ENCODE measurements at places on chromosomes 3 and 15.
A peak's percentile ranks its signal among the peaks of the same experiment; 100 is the strongest.

GRCh38 chr3:194132465-194133286 is 3.3 kb upstream of the HES1 start:
- DNase-seq: no peak

GRCh38 chr3:52277071-52277964 is 1.1 kb downstream of the WDR82 start:
- peak; percentile 88 for DNase-seq

GRCh38 chr15:68518046-68518445 is 60.7 kb upstream of the CORO2B start:
- DNase-seq: no peak

DNA sequence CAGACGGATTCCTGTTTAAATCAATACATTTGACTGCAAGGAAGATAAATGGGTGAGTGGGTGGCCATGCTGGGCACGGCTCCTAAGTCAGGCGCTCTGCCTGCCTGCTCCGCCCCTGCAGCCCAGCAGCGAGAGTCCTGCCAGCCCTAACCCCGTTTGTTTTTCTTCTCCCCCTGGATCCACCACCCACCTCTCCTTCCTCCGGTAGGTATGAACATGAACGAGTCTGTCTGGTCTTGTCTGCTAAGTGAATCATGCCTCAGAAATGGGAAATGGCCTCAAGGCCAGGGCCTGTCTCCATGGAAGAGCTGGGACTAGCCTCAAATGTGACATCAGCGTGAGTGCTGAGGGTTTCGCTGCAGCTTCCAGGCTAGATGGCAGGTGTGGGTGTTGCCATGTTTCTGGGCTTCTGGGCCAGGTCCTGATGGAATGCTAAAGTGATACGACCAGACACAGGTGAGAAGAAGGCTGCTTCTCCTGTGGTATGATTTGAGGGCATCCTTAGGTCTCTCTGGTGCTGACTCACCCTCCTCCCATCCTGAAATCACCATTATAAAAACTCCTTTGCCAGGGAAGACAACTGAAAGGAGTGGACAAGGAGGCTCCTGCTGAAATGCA is 5.6 kb upstream of the FEM1B start:
- no peak for DNase-seq

DNA sequence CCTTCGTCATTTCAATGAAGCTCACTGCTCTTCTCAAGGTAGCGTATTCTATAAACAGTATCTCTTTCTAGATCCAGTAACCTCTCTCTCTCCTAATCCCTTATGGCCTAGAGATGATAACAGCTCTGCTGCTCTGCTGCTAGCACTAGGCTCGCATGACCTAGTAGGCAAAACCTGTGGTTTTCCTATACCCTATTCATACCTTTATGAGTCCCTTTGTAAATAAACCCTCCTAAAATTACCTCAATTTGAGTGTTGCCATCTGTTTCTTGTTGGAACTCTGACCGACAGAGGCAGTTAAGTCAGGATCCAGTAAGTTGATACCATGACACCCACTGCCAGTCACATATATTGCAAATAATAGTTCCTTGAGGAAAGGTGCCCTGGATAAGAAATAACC is 7.3 kb downstream of the CCDC14 start:
- no peak for DNase-seq

GRCh38 chr3:78086150-78086549 is 1046.3 kb downstream of the ROBO2 start:
- no peak for DNase-seq

GRCh38 chr3:30643763-30644462 is 37.5 kb downstream of the TGFBR2 start:
- peak; percentile 74 for DNase-seq

DNA sequence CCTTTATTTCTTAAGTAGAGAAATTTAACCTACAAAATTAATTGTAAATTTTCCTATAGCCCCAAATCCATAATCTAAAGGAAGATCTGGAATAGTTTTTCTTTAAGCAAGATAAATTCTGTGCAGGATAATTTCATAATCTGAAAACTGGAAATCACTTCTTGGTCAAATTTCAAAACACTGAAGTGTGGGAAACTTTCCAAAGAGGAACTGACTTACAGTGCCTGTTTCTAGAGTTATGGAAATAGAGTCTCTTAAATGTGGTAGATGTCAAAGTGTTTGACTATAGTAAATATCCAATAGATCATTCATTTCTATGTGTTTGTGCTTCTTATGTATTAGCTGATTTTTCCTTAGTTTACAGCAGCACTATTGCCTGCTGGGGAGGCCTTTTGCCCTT is 1.6 kb upstream of the P2RY13 start:
- no peak for DNase-seq

GRCh38 chr3:71166339-71167240 is 416.9 kb downstream of the FOXP1 start:
- no peak for DNase-seq

DNA sequence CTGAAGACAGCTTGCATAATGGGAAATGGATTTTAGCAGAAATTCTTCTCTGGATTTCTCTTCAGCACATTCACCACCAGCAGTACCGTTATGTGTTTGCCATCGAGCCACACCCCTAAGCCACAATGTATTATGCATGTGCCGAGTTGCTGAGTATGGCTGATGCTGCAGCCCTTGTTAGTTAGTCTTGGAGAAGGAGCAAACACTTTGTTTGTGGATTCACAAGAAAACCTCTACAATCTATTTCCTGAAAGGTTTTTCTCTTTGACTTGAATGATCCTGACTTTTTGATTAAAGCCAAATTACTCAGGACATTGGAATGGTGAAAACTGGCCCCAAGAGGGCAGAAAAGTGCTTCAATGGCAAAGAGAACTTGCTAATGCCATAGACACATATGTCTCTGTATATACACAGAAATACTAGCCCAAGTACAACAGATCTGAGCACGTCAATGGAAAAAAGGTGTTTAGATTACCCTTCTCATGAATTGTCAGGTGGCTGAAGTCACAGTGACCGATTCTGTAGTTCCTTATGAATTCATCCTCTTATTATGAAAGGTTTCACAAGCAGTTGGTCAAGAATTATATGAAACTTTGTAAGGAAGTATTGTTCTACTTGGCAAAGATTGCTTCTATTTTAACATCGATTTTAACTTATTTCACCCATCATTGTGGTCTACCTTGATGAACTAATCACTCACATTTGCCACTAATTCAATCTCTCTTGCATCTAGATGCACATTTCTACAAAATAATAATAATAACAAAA is 103.0 kb downstream of the P3H2 start:
- no peak for DNase-seq

GRCh38 chr3:64352639-64352992 is 127.3 kb upstream of the PRICKLE2 start:
- DNase-seq: no peak

DNA sequence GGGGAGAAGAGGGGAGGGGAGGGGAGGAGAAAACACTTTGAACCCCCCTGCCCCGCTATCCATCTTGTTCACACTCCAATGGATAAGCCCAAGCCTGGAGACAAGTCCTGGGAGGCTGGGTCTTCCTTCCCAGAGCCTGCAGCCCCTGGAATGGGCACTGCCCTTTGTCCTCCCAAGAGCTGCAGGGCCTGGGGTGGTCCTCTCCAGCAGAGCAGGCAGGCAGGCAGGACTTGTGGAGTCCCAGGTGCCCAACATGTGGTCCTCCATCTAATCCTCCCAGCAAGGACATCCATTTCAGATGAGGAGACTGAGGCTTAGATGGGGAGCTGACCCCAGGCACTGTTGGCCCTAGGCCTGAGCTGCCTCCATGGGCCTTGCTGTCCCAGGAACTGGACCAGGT is 10.4 kb upstream of the MESP2 start:
- DNase-seq: no peak

DNA sequence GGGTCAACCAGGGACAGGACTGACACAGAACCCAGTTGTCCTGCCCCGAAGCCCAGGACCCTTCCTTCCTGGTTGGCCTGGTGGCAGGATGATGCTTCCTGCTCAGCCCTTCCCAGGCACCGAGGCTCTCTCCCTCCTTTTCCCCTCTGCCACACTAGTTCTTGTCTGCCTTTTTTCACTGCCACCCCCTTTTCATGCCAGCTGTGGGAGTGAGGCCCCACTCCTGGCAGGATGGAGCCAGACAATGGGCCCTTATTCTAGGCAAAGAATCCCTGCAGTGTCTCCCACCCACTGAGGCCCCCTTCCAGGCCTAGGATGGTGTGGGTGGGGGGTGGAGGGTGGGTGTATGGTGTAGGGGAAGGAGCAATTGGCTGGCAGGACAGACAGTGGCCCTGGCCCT is 1.1 kb upstream of the SCAMP5 start:
- DNase-seq: no peak

- no peak for DNase-seq
Observed at GRCh38 chr3:66394753-66395249, 106.0 kb downstream of the LRIG1 start.

- DNase-seq: no peak
Observed at GRCh38 chr3:134658555-134658954, 7.7 kb upstream of the KY start.

DNA sequence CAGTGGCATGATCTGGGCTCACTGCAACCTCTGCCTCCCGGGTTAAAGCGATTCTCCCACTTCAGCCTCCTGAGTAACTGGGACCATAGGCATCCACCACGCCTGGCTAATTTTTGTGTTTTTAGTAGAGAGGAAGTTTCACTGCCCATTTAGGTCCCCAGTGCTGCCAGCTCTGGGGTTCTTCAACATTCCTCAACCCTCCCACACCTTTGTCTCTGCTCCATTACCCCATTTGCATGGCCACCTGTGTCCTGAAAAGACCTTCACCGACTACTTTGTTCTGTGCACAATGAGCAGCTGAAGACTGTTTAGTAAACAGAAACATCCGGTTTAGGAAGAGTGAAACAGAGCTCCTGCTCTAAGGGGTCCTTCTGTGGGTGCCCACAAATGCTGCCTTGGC is 92.0 kb downstream of the FAM43A start:
- DNase-seq: no peak

DNA sequence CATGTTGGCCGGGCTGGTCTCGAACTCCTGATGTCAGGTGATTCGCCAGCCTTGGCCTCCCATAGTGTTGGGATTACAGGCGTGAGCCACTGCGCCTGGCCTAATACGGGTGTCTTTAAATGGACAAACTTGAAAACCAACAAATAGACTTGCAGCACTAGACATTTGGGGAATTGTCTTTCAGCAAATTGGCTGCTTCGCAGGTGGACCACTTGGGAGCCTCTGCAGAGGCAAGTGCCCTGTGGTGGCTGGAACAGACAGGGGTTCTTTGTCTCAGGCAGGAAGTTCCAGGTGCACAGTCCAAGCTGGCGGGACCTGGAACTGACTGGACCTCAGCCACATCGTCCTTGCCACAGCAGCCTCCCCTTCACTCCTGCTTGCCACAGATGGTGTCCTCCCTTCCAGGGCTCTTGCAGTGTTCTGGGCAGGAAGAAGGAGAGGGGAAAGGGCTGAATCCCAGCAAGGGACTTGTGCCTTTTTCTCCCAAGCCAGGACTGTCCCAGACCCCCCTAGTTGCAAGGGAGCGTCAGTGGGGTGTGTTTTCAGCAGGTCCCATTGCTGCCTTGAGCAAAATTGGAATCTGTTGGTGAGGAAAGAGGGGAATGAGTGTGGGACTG is 94.3 kb downstream of the TBC1D2B start:
- no peak for DNase-seq

- no peak for DNase-seq
Observed at GRCh38 chr3:123658118-123658851, 73.4 kb upstream of the HACD2 start.

DNA sequence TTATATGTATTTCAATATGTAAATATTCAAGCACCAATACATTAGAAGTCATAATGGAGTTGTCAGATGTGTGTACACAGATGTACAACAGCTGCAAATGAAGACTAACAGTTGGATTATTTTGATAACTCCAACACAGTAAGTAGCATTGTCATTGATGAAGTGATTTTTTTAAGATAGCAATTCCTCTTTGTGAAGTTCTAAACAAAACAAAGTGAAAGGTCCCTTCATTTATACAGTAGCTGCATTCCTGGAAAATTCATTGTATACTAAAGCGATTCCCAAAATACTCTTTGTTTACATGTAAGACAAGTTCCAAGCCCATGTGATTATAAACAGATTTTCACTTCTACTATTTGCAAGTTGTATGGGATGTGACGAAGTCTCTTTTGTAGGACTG is 114.7 kb downstream of the B3GALNT1 start:
- no peak for DNase-seq

- no peak for DNase-seq
Observed at GRCh38 chr15:51414256-51414860, 72.9 kb downstream of the GLDN start.

GRCh38 chr15:101689901-101690300 is 34.4 kb downstream of the TARS3 start:
- peak; percentile 49 for DNase-seq

DNA sequence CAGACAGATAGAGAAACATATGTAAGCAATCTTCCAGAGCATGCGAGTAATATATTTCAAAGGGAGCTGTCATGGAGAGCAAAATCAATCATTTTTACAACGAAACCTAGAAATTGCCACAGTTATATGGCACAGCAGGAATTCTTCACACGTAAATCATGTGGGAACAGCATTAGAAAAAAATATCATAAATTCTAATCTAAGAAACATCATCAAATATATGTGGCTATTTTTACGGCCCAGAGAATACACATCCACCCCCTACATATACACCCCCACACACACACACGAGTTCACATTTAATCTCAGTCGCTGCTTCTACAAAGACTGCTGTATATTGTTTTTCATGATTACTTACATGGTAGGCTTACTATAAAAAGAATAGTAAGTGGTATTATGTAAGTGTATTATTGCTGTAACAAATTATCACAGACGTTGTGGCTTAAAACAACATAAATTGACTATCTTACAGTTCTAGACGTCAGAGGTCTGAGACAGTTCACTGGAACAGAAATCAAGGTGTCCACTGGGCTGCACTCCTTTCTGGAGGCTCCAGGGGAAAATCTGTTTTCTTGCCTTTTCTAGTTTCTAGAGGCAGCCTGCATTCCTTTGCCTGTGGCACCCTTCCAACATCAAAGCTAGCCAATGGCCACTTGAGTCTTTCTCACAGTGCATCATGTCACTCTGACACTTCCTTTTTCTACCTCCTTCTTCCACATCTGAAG is 363.3 kb downstream of the ULK4 start:
- DNase-seq: no peak

GRCh38 chr3:9397906-9398699 is 688 bp downstream of the SETD5 start:
- DNase-seq: peak; percentile 43

- no peak for DNase-seq
Observed at GRCh38 chr3:151147299-151147698, 55.7 kb downstream of the GPR171 start.

GRCh38 chr3:139292711-139293664 is 50.8 kb upstream of the MRPS22 start:
- DNase-seq: no peak

DNA sequence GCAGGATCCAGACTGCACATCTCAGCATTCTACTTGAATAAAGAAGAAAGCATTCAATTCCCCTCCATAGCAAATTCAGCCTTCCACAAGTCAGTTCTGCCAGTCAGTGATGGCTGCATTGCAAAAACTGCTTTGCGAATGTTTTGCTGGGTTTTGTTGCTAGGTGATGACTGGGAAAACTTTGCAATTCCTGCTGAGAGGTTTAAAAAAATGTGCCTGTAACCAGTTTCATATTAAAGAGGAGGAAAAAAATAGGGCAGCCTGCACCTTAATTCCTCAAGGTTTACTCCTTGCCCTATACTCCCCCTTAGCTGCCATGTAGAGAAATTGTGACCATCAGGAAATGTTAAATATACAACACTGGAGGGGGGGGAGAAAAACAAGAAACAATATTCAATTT is 225.6 kb upstream of the ATP11B start:
- no peak for DNase-seq

All from stimulated activated naive CD8-positive, alpha-beta T cell treated with anti-CD3 and anti-CD28 coated beads, Interleukin-15, Interleukin-2, amounts not matched to agents 100 U/mL and 50 U/mL, for 24 hours (primary cell).